ENCODE measurements at places on chromosomes 11 and 22.
A peak's percentile ranks its signal among the peaks of the same experiment; 100 is the strongest.

GRCh38 chr11:40403321-40403720 lies 1056.1 kb downstream of the LRRC4C start:
- no peak for DNase-seq

- DNase-seq, result no peak
These were observed 55.0 kb downstream of the TRAF6 start for GRCh38 chr11:36454941-36455631.

DNA sequence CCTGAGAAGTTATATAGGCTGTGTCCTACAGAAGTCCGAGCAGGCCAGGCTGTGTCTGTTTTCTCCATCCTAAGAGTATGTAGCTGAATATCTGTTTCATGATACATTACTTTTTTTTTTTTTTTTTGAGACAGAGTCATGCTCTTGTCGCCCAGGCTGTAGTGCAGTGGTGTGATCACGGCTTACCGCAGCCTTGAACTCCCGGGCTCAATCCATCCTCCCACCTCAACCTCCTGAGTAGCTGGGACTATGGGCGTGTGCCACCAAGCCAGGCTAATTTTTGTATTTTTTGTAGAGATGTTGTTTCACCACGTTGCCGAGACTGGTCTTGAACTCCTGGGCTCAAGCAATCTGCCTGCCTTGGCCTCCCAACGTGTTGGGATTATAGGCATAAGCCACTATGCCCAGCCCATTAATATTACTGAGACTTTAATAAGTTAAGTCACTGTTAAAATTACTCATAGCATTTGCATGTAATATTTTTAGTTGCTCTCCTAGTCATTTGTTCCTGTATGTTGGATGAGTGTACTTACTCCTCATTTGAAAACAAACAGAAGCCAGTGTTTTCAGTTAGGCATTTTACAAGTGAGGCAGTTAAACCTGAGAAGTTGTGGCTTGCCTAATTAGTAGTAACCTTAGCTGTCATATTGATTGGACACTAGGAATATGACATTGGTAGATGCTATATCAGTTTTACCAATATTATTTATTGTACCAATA lies 26.1 kb downstream of the DRG1 start:
- DNase-seq, result no peak

GRCh38 chr22:40030026-40030757 lies 35.4 kb downstream of the FAM83F start:
- DNase-seq, result no peak

GRCh38 chr22:18056161-18056666 lies 21.6 kb upstream of the PEX26 start:
- DNase-seq, result no peak

GRCh38 chr11:125445731-125446130 lies 50.3 kb downstream of the FEZ1 start:
- DNase-seq, result no peak

DNA sequence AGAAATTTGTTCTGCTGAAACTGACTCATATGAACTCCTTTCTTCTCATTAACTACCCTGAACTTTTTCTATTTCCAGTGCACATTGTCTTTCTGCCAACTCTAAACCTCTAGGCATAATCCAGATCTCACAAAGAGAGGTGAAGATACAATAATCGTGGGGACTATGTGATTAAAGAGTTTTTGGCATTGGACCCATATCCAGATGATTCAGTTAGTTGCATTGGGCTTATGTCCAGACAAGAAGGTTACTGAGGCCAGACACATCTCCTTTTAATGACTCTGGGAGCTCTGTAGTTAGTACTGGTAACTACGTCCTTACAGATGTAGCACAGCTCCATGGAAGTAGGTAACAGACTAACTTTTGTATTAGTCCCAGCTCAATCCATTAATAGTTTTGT lies 273.0 kb downstream of the CASP12 start:
- DNase-seq, result no peak

DNA sequence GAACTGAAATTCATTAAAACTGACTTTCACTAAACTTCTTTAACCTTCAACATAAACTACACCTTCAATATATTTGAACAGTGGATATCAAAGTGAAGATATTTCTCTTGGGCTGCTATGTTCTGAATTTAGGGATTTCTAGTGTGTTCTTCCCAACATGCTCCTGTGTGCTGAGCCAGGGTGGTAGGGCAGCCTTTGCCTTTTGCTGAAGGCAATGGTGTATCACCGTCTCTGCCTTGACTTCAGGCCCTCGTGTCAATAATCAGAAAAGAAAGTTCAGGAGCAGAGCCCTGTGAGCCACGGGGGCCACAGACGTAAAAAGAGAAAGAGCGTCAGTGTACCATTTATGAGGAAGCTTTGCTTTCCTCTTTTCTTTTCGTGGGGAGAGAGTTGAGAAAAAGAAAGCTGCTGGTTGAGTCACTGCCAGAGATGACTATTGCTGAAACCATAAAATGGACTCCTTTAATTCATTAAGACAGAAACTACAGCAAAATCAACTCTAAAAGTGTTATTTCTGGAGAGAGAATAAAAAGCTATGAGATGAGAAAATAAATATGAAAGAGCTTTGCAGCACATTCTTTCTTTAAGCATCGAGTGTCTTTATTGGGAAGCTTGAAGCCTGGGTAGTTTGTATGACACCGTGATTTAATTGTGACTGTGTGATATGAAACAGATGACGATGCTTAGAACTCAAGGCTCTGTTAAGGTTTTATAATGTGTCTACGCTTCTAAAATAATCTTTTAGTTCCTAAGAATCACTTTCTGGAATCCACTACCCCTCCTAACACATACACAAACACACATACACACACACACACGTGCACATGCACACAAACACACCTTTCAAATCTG lies 271.8 kb upstream of the MTNR1B start:
- DNase-seq, result no peak

DNA sequence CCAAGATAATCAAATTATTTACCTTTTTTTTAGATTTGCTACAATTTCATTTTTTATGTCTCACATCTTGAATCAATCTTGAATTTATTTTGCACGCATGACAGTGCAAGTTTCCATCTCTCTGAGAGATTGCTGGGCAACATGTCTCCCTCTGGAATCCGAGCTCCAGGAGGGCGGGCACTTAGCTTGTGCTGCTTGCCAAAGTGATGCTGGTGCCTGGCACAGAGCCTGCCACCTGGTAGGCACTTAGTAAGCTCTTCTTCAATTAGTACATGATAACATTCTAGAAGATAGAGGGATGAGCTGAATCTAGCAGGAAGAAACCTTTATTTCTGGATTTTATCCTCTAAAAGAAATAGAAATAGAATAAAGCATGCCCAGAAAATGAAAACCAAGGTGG lies 27.5 kb upstream of the OR9I1 start:
- DNase-seq, result no peak

DNA sequence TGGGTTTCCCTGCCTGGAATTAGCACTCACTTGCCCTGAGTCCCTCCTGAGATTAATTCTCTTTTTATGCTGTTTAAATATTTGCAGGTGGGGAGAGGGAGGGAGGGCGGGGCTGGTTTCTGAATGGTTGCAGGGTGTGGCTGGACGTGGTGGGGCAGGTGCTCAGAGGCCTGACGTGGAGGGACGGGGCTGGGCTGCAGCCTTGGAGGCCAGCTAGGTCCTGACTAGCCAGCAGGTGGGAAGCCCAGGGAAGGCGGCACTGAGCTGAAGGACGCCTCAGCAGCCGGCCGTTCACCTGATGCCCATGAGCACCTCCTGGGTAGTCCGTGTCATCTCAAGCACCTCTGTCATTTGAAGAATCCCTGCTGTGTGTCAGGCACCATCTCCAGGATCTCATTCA lies 21.3 kb downstream of the SGSM1 start:
- DNase-seq, result peak; percentile 81

- DNase-seq, result peak; percentile 92
These were observed at the start of gene MUC5B for GRCh38 chr11:1222491-1223345. MUC5B (plus strand) TSS chr11:1223066; CDS start chr11:1223124, 58 bp downstream.

DNA sequence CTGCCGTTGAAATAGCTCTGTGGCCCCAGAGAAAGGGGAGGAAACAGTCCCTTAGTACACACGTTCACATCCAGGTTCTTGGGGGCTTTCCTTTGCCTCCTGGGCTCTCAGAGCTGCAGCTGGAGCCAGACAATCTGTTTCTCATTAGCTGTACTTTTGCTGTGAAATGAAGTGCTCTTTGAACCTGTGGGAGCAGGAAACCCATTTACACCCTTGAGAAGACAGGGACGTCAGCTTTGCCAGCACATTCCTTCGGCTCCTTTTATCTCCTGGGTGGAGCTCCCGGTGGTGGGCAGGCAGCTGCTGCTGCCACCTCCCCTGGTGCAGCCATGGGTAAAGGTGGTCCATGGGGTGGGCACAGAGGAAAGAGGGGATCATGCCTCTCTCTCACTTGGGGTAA lies 80.6 kb upstream of the TIMP3 start:
- DNase-seq, result no peak

DNA sequence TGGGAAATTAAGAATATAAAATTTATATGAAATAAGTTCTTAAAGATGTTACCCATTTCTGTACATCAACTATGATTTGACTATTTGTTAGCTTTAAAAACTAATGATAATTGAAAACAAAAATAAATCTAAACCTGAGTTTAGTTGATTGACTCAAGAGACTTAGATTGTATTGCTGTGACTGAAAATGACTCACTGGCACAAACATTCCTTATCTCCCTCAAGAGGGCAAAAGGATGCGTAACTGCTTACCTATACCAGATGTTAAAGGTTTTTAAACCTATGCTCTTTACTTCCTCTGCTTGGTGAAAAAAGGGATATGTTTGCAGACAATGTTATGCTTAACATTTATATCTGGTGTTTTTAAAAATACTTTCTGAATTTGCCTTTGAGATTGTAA lies 30.3 kb downstream of the ATM start:
- no peak for DNase-seq

DNA sequence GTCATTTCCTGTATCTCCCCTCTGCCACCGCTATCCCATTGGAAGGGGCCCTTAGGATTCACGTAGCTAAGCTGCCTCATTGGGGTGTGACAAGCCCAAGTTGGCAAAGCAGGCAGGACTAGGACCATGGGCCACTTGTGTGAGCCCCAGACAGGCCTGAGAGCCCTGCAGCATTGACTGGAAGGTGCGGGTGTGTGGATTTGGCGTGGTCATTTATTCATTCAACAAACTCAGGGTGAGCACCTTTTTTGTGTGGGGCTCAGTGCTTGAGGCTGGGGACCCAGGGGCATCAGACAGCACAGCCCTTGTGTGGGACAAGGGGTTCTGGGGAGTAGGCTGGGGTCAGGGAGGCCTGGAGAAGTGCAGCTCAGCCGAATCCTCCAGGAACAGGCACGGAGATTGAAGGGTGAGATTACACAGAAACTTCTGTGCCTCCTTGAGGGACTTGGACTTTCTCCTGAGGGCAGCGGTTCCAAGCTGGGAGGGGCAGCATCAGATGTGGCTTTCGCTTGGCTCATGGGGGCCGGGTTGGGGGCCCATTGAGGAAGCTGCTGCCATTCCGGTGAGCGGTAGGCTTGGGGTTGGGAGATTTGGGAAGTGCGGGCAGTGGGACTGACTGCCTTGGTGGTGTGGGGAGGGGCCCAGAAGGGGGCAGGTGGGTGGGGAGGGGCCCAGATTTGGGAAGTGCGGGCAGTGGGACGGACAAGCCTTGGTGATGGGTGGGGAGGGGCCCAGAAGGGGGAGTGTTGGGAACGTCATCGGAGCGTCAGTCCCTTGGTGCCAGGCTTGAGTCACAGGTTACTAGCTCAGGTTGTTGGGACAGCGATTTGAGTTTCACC lies 11.9 kb downstream of the MGAT3 start:
- DNase-seq, result no peak

GRCh38 chr11:128330203-128330602 lies 257.2 kb downstream of the ETS1 start:
- DNase-seq, result no peak

DNA sequence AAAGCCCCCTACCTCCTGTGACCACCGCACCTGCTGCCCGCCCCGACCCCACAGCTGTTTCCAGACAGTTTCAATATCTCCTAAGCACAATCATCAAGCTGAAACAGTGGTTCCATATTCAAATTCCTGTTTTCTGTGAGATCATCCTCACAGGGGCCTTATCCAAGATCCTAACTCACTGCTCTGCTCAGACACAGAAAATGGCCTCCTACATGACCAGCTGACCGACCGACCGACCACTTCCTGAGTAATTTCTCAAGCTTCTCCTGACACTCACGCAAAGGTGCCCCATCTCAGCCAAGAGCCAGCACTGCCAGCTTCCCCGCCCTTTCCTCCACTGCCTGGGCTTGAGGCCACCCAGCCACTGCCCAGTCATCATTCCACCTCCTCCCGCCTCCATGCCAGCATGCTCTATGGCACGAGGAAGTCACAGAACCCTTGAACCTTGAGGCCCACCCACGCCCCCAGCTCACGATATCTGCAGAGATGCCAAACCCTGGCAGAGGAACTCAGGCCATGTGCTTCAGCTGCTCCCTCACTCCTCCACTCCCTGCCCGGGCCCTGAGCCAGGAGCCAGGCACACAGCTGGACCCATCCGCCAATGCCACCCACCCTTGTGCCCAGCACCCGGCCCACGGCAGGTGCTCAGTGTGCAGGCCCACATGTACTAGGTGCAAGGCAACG lies 14.0 kb downstream of the KIAA0930 start:
- DNase-seq, result no peak

DNA sequence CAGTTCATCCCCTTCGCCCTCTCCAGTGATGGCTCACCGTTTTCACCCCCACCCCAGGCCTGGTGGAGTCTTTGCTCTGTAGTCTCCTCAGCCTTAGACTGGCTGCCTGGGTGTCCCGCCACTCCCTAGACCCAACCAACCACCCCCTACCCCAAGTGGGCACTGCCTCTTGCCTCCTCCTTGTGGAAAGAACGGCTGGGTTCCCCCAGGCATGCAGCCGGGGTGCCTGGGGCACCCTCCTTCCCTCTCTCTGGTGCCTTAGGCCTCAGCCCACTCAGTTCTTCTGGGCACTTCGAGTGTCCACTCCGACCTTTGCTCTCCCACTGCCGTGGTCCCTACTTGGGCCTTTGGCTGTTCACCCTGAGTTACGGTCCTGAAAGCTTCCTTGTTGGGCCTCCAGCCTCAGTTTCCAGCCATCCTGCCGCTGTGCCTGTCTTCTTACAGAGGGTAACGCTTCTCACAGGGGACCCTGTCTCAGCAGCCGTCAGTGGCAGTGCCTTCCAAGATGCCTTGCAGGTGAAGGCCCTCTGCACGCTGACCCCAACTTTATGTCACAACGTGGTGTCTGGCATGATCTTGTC lies 3.1 kb downstream of the GRIK4 start:
- DNase-seq, result no peak

GRCh38 chr11:44400431-44400830 lies 90.5 kb upstream of the ALX4 start:
- no peak for DNase-seq

GRCh38 chr11:18798799-18799469 lies 7.3 kb upstream of the PTPN5 start:
- no peak for DNase-seq

DNA sequence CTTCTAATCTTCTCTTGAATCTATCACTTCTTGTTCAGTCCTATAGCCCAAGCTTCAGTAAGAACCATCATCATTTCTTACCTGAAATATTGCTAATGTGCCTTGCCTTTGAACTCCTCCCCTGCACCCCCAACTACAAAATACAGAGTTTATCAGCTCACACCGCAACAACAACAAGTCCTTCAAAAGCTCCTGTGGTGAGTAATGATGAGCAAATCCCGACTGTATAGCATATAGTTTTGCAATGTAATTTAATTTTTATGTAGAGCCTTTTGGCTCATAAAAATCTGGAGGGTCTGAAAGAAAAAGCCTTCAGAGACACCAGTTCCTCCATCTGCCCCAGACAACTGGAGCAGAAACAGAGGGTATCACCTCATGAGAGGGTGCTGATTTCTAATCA lies 124.7 kb downstream of the ARHGAP32 start:
- DNase-seq, result no peak

Measured in colonic mucosa (tissue), 4 donors.